Osteocyte (in vitro differentiated cells): ENCODE measurements at places on chromosomes 5 and 9. TPM values are rescaled to one million over a fixed set of nuclear protein-coding genes. Genes with fewer than 3 reads are reported as not detected.

- H3K36me3 ChIP-seq = no peaks in the 10 kb centered on the region
- no peak for DNase-seq
- H3K27ac ChIP-seq = no peak overlapping the region
- no peak overlapping the region for H3K4me3 ChIP-seq
- H3K4me1 ChIP-seq = no peaks in the 10 kb centered on the region
Measured at GRCh38 chr9:89484475-89485404, 13.2 kb downstream of the SEMA4D start.

GRCh38 chr9:112038017-112038408 is 137.1 kb downstream of the SUSD1 start:
- H3K4me3 ChIP-seq = no peak overlapping the region
- H3K27me3 ChIP-seq = no peaks in the 10 kb centered on the region
- peaks cover 3% of the 10 kb centered on the region for H3K36me3 ChIP-seq
- peaks cover 87% of the 10 kb centered on the region for H3K4me1 ChIP-seq
- DNase-seq = no peak
- H3K27ac ChIP-seq = peak overlapping the region; percentile 78

DNA sequence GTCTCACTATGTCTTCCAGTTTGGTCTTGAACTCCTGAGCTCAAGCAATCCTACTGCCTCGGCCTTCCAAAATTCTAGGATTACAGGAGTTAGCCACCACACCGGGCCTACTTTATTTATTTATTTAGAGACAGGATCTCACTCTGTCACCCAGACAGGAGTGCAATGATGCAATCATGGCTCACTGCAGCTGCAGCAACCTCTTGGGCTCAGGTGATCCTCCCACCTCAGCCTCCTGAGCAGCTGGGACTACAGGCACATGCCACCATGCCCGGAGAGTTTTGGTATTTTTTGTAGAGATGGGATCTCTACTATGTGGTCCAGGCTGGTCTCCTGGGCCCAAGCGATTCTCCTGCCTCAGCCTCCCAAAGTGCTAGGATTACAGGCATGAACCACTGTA is 32.8 kb downstream of the PHAX start:
- no peak for DNase-seq
- H3K27me3 ChIP-seq = peaks cover 4% of the 10 kb centered on the region
- no peak overlapping the region for H3K4me3 ChIP-seq
- H3K4me1 ChIP-seq = no peaks in the 10 kb centered on the region
- no peak overlapping the region for H3K27ac ChIP-seq
- peaks cover 2% of the 10 kb centered on the region for H3K36me3 ChIP-seq

- H3K4me3 ChIP-seq = no peak overlapping the region
- no peak for DNase-seq
- peaks cover 56% of the 10 kb centered on the region for H3K4me1 ChIP-seq
- H3K27me3 ChIP-seq = no peaks in the 10 kb centered on the region
Measured at GRCh38 chr5:106397700-106398099, 1273.0 kb downstream of the EFNA5 start.

GRCh38 chr9:627336-627970 is 214.0 kb upstream of the DMRT1 start:
- H3K4me1 ChIP-seq = no peaks in the 10 kb centered on the region
- no peaks in the 10 kb centered on the region for H3K36me3 ChIP-seq
- H3K4me3 ChIP-seq = no peak overlapping the region
- H3K27me3 ChIP-seq = peaks cover 9% of the 10 kb centered on the region
- no peak for DNase-seq
- no peak overlapping the region for H3K27ac ChIP-seq

GRCh38 chr5:133274597-133274935 is 222.8 kb downstream of the HSPA4 start:
- DNase-seq = no peak
- no peak overlapping the region for H3K4me3 ChIP-seq
- no peaks in the 10 kb centered on the region for H3K36me3 ChIP-seq
- H3K27ac ChIP-seq = no peak overlapping the region
- peaks cover 11% of the 10 kb centered on the region for H3K27me3 ChIP-seq

DNA sequence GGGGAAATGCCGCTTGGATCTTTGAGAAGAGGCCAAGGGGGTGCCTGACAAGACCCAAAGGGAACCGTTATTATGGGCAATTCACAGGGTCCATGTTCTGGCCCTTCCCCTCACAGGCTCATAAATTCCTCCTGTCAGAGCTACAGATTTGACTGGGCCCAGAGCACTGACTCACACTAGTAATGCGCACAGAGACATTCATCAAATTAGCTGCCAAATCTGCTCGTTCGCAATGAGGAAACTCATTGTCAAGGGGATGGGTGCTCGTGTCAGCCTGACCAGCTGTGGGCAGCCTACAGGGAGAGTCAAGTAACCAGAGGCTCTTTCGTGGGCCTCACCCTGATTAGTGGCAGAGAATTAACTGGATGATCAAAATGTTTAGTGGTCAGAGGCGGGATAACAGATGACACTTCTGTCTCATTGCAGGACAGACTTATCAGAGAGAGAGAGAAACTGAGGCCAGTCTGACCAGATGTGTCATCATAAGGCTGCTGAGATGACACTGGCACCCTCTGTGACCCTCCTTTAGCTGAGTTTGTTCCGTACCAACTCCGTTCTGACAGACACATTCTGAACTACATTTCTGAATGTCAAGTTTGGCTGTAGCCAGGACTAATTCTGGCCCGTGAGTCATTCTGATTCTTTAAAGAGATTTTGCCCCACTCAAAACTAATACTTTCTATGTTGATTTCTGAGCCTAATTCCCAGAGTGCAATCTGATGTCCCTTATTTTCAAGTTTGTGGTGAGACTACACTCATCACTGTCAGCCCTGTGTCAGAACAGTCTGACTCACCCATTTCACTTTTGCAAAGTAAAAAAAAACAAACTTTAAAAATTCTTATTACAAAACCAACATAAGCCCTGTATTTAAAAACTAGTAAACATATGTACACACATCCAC is 377.1 kb downstream of the ACTL7B start:
- DNase-seq = no peak
- H3K4me3 ChIP-seq = peak overlapping the region; percentile 36
- no peaks in the 10 kb centered on the region for H3K36me3 ChIP-seq

- H3K4me3 ChIP-seq = no peak overlapping the region
- peaks cover 47% of the 10 kb centered on the region for H3K27me3 ChIP-seq
- no peaks in the 10 kb centered on the region for H3K4me1 ChIP-seq
- DNase-seq = no peak
- no peak overlapping the region for H3K27ac ChIP-seq
Measured at GRCh38 chr5:153147891-153148623, 342.4 kb upstream of the GRIA1 start.

- H3K4me3 ChIP-seq = no peak overlapping the region
- no peaks in the 10 kb centered on the region for H3K36me3 ChIP-seq
- peaks cover 3% of the 10 kb centered on the region for H3K4me1 ChIP-seq
- no peaks in the 10 kb centered on the region for H3K27me3 ChIP-seq
- H3K27ac ChIP-seq = no peak overlapping the region
Measured at GRCh38 chr5:104353371-104353770, 790.8 kb upstream of the NUDT12 start.

Gene SLC36A2
- total RNA-seq = not detected in 2 replicates

Gene SPATA31A3
- total RNA-seq = not detected in 2 replicates

Gene PDE6A
- total RNA-seq = not detected in 2 replicates

Gene OXCT1
- total RNA-seq = 41.0 and 41.9 TPM in 2 replicates

Gene RXFP3
- not detected in 2 replicates for total RNA-seq
